ENCODE measurements at places on chromosomes 7 and 10. TPM values are rescaled to one million over a fixed set of nuclear protein-coding genes. Genes with fewer than 3 reads are reported as not detected.

The TRIM73 gene
- total RNA-seq, result 0.88 TPM

The ZNF804B gene
- total RNA-seq, result not detected

The TRIM50 gene
- not detected for total RNA-seq

The PTPRE gene
- 28.8 TPM for total RNA-seq

The CRPPA gene
- 0.97 TPM for total RNA-seq

The ZNF25 gene
- total RNA-seq, result 8.1 TPM

The NKX2-3 gene
- total RNA-seq, result under 0.01 TPM

The NUTM2A gene
- total RNA-seq, result 0.44 TPM

The CYP26C1 gene
- 2.1 TPM for total RNA-seq

The EN2 gene
- not detected for total RNA-seq

The FAM24B gene
- total RNA-seq, result 4.2 TPM

The VWA2 gene
- total RNA-seq, result not detected

The CCDC136 gene
- 0.49 TPM for total RNA-seq

The C7orf33 gene
- not detected for total RNA-seq

The CCZ1 gene
- total RNA-seq, result 33.8 TPM
